ENCODE measurements at places on chromosomes 11 and 22.

DNA sequence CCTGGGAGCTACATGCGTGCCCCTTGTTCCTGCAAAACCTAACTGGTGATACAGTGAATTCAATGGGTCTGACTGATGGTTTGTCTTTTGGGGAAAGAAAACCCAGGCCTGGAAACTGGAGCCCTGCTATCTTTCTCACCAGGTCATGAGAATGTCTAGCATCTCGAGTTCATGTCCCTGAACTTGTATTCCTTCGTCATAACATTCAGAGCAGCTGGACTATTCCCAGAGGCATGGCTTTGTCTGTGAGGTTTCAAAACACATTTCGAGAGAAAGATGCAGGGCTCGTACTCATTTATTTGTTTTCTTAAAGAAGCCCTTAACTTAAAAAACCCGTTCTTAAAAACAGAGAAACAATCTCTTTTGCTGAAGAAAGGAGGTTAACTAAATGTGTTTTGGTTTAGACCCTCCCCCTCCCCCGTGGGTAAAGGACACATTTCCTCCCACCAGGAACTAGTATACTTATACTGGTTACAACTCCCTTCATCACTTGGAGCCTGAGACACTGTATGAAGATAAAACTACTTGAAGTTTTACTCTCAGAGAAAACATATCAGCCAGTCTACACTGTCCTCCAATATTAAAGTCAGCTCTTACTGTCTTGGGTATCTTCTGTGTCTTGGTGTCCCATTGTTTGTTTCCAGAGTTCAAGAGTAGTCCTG, 43.2 kb downstream of the ME3 start:
- DNase-seq, result no peak

DNA sequence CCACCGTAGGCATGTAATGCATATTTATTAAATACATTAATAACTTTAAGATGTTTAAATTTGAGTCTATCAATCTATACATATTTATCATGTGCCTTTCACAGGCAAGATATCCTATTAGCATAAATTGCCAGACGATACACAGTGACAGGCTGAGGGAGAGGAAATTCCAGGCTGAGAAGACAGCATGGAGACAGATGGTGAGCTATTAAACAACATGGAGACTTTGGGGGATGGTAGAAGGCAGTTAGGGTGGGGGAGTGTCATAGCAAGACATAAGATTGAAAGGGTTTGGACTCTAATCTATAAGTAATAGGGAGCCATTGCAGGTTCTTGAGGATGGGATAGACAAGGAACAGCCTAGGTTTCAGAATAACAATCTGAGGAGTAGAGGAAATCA, 138.5 kb downstream of the NXPE2 start:
- no peak for DNase-seq

DNA sequence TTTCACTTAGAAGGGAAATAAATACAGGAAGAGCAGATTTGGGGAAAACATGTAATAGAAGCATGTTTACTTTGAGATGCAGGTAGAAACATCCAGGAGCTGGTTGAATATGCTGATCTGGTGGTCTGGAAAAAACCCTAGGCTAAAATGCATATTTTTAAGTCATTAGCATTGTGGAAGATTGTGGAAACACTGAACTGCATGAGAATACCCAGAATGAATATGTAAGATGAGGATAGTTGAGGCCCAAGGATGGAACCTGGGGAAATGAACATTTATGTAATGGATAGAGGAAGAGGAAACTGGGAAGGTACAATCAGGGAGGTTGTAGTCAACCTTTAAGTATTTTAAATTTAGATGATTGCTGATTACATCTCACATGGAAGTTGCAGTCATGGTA, 269.4 kb downstream of the DDX10 start:
- DNase-seq, result no peak

GRCh38 chr11:46835897-46836296, 10.2 kb downstream of the CKAP5 start:
- DNase-seq, result no peak

GRCh38 chr22:20016734-20017621, at the start of gene ARVCF:
ARVCF (minus strand) TSS chr22:20016823; CDS start chr22:19990794, 26,029 bp downstream.
- peak; percentile 88 for DNase-seq

GRCh38 chr11:17529844-17530185, 14.4 kb downstream of the USH1C start:
- no peak for DNase-seq

DNA sequence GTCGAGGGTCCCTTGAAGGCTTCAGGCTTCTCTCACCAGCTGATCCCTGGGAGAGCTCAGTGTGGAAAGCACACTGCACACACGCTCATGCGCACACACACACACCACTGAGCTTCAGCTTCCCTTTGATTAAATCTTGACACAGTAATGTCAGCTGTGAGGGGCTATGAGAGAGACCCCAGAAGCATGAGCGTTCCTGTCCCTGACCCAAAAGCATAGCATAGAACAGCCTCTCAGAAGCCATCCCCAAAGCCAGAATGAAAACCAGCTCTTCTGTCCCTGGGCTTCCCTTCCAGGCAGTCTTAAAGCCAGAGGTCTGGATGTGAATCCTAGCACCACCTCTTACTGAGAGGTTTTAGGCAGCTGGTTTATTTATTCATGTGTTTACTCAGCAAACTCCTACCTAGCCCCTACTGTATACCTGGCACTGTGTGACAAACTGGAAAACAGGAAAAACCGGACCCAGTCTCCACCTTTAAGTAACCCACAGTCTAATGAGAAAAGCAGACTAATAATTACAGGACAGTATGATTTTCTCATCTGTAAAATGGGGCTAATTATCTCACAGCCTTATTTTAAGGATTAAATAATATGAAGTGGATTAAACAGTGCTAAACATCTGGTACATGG, 15.9 kb downstream of the GALNT18 start:
- DNase-seq, result no peak

- DNase-seq, result no peak
Observed at GRCh38 chr11:10304495-10305261, at the start of gene ADM. ADM (plus strand) TSS chr11:10305073; CDS start chr11:10305701, 628 bp downstream.

- DNase-seq, result no peak
Observed at GRCh38 chr11:2881981-2882375, 3.6 kb downstream of the CDKN1C start.

DNA sequence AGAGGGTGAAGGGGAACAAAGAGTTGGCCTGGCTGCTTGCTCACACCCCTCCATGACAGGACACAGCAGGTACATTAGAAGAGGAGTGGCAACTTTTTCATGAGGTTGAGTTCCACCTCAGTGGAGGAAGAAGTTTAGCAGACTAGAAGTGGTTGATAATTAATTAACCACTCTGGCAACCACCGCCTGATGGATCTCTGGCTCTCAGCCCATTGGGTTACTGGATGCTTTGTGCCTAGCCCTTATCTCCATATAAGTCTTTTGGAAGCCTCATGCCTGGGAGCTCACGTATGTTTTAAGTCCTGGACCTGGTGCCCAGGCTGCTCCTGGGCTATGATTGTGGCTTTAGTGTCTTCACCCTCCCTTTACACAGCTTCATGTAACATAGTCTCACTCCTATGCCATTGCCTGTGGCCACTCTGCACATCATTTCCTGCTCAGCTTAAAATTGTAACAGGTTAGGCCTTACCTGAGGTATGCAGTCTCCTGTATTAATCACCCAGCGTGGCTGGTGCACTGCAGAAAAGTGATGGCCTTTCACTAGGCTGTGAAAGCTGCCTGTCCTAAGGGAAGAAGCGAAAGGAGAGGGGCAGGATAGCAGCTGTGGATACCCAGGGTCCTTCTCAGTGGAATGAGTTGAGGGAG, 72.7 kb upstream of the CRTAM start:
- no peak for DNase-seq

GRCh38 chr11:47592251-47592650, 2.0 kb downstream of the C1QTNF4 start:
- no peak for DNase-seq

GRCh38 chr11:35420371-35420770, 1.0 kb upstream of the SLC1A2 start:
- no peak for DNase-seq

- no peak for DNase-seq
Observed at GRCh38 chr11:35066783-35067423, 72.1 kb upstream of the CD44 start.

DNA sequence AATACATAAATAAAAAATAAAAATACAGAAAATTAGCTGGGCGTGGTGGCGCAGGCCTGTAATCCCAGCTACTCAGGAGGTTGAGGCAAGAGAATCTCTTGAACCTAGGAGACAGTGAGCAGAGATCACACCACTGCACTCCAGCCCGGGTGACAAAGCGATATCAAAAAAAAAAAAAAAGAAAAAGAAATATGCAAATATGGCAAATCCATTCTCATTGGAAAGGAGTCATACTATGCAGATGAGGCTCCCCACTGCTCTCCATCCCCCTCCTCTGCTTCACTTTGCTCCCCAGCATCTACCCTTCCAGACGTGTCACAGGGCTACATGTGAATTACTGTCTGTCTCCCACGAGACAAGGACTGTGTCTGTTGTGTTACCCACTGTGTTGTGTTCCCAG, 36.3 kb upstream of the PDGFB start:
- DNase-seq, result no peak

DNA sequence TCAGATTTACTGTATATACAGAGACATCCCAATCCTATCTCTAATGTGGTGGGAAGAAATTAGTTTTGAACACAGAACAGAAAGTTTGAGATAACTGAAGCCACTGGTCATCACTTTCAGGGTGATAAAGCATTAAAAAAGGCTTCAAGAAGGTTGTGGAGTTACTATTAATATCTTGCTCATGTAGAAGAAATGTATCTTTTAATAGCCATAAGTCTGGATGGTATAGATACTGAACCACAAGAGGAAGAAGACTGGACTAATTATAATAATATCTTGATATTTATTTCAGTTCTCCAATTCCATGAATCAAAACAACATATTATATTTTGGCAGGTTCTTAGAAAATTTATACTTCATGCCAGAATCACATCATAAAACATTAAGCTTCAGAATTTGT, 137.1 kb downstream of the TMEM135 start:
- no peak for DNase-seq

DNA sequence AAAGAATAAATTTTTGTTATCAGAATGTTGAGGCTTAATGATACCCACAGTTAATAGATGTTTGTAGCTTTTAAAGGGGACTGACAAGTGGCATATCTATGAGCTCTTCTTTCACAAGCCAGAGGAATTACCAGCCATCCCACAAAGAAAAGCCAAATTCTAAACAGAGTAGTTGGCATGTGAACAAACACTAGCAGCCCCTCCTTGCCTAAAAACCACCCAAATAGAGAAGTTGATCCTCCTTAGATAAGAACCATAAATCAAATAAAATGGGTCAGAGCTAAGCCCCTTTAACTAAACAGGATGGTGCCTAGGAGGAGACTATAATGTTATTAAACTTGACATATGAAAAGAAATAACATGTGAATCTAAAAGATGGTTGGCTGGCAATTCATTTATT, 11.4 kb downstream of the LPXN start:
- DNase-seq, result no peak

DNA sequence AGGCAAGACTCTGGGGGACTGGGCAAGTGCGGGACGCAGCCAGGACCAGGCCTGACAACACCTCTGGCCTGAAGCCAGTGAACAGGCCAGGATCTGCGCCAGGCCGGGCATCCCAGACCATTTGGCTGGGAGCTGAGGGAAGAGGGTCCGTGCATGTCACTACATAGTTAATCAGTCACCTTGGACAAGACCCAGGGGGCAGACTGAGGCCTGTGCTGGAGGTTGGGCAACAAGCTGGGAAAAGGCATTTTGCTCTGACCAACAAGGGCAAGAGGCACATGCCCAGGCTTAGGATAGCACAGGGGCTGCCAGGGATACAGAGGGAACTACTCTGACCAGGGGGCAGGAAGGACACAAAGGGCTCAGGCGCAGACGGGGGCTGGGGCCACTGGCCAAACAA, 7.0 kb upstream of the CHADL start:
- DNase-seq, result no peak

All from activated T-helper 1 cell treated with Interleukin-2 at 50 U/mL for 16 hours (primary cell).